ENCODE measurements at places on chromosomes 5 and 9.

GRCh38 chr9:5982317-5982716, 33.1 kb downstream of the RANBP6 start:
- DNase-seq, result no peak

- DNase-seq, result no peak
Measured at GRCh38 chr5:170342153-170342725, 44.7 kb upstream of the LCP2 start.

DNA sequence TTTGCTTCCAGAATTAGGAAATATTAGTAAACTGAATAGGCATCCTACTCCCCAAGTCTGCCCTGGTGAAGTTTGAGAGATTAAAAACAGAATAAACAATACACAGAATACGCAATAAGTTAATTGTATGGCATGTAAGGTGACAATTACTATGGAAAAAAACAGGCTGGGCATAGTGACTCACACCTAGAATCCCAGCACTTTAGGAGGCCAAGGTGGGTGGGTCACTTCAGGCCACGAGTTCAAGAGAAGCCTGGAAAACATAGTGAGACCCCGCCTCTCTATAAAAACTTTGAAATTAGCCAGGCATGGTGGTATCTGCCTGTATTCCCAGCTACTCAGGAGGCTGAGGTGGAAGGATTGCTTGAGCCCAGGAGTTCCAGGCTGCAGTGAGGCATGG, 64.2 kb upstream of the SUSD1 start:
- no peak for DNase-seq

- DNase-seq, result no peak
Measured at GRCh38 chr5:53642061-53642460, 81.6 kb downstream of the NDUFS4 start.

DNA sequence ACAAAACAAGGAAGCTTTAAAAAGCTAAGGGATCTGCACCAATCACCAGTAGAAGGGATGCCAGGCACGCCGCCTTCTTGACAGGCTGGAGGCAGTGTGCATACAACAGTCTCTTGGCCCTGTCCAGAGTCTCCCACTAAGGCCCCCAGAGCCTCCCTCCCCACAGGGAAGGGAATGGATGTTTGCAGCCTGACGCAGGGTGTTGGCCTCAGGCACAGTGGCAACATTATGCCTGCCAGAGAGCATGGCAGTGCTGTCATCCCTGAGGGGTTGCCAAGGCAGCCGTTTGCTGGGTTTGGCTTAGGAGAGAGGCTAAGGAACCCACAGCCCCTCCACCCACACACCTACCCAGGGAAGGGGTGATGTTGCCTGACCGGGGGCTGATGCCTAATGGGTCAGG, 4.8 kb downstream of the HBEGF start:
- DNase-seq, result no peak

- no peak for DNase-seq
Measured at GRCh38 chr9:99628849-99629620, 192.7 kb upstream of the NR4A3 start.

DNA sequence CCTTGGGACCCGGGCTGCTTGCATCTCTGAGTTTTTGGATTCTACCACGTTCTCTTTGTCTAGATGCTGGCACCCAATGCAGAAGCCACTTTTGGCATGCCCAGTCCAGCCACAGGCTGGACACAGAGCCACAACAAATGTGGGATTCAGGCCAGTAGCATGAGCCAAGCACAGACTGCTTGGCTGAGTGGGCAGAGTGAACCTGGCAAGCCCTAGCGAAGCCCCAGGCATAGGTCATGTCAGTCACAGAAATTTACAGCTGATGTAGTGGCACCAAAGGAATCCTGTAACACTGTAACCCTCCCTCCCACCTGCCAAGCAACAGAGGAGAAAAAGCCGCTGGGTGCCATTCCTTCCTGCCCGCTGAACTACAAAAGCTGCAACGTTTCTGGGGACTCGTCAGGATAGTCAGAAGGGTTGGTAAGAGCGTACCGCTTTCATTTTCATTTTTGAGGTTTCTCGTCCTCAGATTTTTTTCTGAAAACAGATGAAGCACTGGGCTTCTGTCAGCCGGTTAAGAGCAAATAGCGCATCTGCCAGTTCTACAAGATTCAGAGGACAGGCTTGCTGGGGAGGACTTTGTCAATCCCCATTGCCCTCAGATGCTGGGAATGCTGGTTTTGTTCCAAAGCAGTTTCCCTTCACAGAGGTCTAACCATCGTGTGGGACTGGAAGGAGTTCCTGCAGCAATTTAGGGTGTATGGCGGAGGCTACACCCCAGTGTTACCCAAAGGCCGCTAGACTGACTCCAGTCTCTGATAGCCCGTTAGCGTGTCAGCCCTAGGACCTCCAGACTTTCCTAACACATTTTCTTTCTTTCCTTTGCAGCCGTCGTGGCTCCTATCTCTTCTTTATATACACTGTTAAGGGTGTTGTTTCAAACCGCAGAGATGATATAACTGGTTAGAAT, 399.0 kb downstream of the HTR1A start:
- DNase-seq, result no peak
